ENCODE measurements at places on chromosomes 3 and 15.

- DNase-seq, result no peak
- H3K4me3 ChIP-seq, result no peak overlapping the region
- H3K4me1 ChIP-seq, result peaks cover 24% of the 10 kb centered on the region
- no peaks in the 10 kb centered on the region for H3K36me3 ChIP-seq
- no peak overlapping the region for H3K27ac ChIP-seq
Measured at GRCh38 chr15:49468481-49468839, 45.4 kb downstream of the FGF7 start.

GRCh38 chr3:72724070-72724469 lies 124.2 kb downstream of the SHQ1 start:
- no peak overlapping the region for H3K4me3 ChIP-seq
- peaks cover 14% of the 10 kb centered on the region for H3K4me1 ChIP-seq
- DNase-seq, result no peak
- no peaks in the 10 kb centered on the region for H3K36me3 ChIP-seq
- no peaks in the 10 kb centered on the region for H3K27me3 ChIP-seq

- H3K4me1 ChIP-seq, result peaks cover 13% of the 10 kb centered on the region
- H3K27me3 ChIP-seq, result no peaks in the 10 kb centered on the region
- no peak overlapping the region for H3K4me3 ChIP-seq
- no peak for DNase-seq
- H3K27ac ChIP-seq, result no peak overlapping the region
Measured at GRCh38 chr3:43094851-43095250, 11.0 kb downstream of the POMGNT2 start.

DNA sequence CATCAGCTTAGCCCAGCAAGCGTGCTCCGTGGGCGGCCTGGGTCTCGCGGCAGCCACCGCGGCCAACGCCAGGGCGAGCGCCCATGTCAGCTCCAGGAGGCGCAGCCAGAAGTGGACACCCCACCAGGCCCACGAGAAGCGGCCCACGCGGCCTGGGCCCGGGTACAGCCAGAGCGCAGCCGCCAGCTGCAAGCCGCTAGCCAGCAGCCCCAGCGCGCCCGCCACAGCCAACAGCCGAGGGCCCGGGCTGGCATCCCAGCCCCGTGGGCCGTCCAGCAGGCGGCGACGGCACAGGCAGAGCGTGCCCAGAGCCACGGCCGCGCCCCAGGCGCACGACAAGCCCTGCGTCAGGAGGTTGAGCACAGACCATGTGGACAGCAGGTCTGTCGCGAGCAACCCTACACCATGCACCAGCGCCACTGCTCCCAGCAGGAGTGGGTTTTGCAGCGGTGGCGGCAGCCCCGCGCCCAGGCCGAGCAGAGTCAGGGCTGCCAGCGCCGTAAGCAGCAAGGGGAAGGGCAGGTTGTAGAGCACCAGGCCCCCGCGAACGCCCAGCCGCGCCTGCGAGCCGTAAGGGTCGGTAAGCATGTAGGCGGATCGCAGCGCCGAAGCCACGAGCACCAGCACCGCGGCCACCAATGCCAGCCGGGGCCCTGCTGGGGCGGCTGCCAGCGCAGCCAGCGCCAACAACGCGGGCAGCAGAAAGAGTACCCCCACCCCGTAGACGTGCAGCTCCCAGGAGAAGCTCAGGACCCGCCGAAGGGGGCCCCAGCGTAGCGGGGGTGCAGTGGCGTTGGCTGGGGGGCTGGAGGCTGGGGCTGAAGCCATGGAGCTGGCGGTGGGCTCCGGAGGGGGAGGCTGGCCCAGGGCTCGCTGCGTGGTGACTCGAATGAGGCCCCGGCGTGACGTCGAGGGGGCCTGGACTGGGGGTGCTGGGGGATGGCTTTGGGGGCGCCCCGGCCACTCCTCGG lies 4.9 kb downstream of the PRRT3 start:
- no peaks in the 10 kb centered on the region for H3K27me3 ChIP-seq
- peak; percentile 75 for DNase-seq
- peak overlapping the region; percentile 86 for H3K27ac ChIP-seq

DNA sequence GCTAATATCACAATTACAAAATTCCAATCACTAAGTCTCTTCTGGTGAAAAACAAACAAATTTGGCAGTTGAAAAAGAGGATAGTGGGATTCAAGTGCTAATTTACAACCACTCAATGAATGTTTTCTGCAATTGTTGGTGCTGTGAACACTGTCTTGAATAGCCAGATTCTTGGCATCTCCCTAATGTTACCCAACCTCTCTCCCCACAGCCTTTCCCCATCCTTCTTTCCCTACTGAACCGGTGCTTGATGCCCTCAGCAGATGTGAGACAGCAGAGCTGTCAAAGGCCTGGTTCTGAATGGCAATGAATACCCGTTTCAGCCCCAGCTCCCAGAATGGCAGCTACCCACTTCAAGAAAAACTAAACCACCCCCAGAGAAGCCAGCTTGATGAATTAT lies 22.5 kb upstream of the BHLHE40 start:
- no peak overlapping the region for H3K27ac ChIP-seq
- no peaks in the 10 kb centered on the region for H3K27me3 ChIP-seq
- no peaks in the 10 kb centered on the region for H3K36me3 ChIP-seq
- no peak for DNase-seq
- H3K4me1 ChIP-seq, result no peaks in the 10 kb centered on the region
- no peak overlapping the region for H3K4me3 ChIP-seq

- peaks cover 74% of the 10 kb centered on the region for H3K4me1 ChIP-seq
- H3K27ac ChIP-seq, result peak overlapping the region; percentile 93
- peak; percentile 66 for DNase-seq
- peak overlapping the region; percentile 66 for H3K4me3 ChIP-seq
- H3K27me3 ChIP-seq, result no peaks in the 10 kb centered on the region
Measured at GRCh38 chr3:129605203-129605921, 1.1 kb downstream of the PLXND1 start.

DNA sequence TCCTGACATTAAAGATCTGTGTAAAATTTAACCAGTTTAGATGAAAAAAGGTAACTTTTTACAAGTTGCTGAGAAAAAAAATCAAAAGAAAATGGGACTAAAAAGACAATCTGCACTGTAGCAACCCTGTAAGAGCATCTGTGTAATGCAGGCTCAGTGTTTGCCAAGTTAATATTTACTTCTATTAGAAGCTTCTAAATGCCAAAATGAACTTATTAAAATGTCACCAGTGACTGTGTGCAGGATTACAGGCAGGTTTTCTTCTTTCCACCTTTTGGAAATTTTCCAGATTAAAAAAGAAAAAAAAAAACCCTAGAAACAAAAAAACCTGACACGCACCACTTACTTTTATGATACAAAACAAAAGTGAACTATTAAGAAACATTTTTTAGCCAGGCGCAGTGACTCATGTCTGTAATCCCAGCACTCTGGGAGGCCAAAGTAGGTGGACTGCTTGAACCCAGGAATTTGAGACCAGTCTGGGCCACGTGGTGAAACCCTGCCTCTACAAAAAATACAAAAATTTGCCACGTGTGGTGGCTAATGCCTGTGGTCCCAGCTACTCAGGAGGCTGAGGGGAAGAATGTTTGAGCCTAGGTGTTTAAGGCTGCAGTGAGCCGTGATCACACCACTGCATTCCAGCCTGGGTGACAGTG lies 87.2 kb downstream of the TJP1 start:
- H3K4me1 ChIP-seq, result peaks cover 13% of the 10 kb centered on the region
- no peak overlapping the region for H3K27ac ChIP-seq
- H3K36me3 ChIP-seq, result no peaks in the 10 kb centered on the region

DNA sequence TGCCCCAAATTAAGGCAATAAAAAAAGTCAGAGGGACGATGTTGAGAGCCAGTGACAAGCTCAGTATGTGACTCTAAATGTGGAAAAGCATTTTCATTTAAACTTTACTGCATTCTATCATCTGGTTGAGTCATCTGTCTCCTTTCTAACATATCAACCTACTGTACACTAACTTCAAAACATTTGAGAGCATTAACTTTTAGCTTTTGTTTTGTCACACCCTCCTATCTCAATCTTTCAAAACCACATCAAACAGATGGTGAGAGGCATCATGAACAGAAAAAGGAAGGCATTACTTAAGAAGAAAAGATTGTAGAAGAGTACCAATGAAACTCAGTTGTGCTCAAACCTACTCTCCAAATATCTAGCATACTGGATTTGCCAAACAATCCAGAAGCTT lies 4.8 kb downstream of the LRRC58 start:
- no peak overlapping the region for H3K4me3 ChIP-seq
- H3K27me3 ChIP-seq, result no peaks in the 10 kb centered on the region
- no peak overlapping the region for H3K27ac ChIP-seq

DNA sequence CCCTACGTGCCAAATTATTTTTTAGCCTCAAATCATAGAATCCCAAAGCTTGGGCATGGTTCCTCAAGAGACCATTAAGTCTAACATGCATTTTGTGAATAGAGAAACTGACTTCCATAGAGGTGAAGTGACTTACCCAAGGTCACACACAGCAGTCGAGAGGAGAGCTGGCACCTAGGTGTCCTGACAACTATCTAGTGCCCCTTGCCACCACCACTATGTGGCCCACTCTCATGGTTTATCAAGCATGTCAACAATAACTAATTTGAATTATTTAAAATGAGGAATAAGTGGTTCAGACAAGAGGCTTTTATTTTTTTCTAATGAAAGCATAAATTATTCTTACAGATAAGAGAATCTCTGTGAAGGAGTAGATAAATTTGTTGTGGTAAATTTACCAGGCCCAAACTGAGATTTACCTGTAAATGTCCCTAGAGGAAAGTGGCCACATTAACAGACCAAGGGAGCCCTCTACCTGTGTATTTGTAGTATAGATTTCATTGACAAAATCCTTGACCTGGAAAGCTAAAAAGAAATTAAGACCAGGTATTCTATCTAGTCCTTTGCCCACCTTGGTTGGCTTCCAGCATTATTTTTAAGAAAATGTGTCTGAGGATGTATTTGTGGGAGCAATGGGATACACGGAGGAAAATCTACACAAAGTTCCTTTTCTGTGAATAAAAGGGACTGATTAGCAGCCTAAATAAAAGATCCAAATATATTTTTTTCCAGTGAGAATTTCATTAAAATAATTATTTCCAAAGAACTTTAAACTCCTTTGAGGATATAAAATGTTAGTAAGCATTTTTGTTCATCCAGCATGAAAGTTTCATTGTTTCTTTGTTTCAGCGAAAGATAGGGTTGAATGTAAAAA lies 49.1 kb downstream of the IQCH start:
- H3K27me3 ChIP-seq, result no peaks in the 10 kb centered on the region
- no peak overlapping the region for H3K4me3 ChIP-seq
- H3K27ac ChIP-seq, result no peak overlapping the region
- H3K36me3 ChIP-seq, result no peaks in the 10 kb centered on the region

- no peak for DNase-seq
- no peaks in the 10 kb centered on the region for H3K27me3 ChIP-seq
- no peaks in the 10 kb centered on the region for H3K36me3 ChIP-seq
- H3K4me1 ChIP-seq, result peaks cover 42% of the 10 kb centered on the region
- H3K27ac ChIP-seq, result no peak overlapping the region
- no peak overlapping the region for H3K4me3 ChIP-seq
Measured at GRCh38 chr3:193998628-193999195, 137.2 kb upstream of the HES1 start.

DNA sequence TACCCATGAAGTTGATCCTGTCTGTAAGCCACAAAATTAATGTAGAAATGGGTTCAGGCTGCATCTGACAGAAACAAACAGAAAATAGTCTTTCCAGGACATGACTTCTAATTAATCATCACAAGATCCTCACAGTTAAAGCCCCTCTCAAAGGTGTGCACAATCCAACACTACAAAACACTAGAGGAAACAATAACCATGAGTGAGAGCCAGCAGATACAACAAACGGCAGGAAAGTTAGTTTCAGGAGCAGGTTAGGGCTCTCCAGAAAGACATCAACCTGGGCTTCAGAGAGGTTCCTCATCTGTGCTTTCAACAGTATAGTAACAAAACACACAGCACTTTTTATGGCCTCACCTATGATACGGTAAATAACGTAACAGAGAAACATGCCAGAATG lies 42.8 kb downstream of the DPH3 start:
- no peak for DNase-seq
- no peak overlapping the region for H3K4me3 ChIP-seq
- H3K27me3 ChIP-seq, result no peaks in the 10 kb centered on the region
- H3K4me1 ChIP-seq, result no peaks in the 10 kb centered on the region

- DNase-seq, result peak; percentile 10
- no peak overlapping the region for H3K27ac ChIP-seq
- H3K4me1 ChIP-seq, result peaks cover 21% of the 10 kb centered on the region
- peak overlapping the region; percentile 22 for H3K4me3 ChIP-seq
- peaks cover 33% of the 10 kb centered on the region for H3K27me3 ChIP-seq
Measured at GRCh38 chr3:190323246-190323626, 990 bp upstream of the CLDN1 start.

- no peak overlapping the region for H3K27ac ChIP-seq
- no peaks in the 10 kb centered on the region for H3K36me3 ChIP-seq
- H3K27me3 ChIP-seq, result no peaks in the 10 kb centered on the region
- no peaks in the 10 kb centered on the region for H3K4me1 ChIP-seq
- no peak for DNase-seq
Measured at GRCh38 chr15:47414207-47414606, 303.1 kb upstream of the SEMA6D start.

DNA sequence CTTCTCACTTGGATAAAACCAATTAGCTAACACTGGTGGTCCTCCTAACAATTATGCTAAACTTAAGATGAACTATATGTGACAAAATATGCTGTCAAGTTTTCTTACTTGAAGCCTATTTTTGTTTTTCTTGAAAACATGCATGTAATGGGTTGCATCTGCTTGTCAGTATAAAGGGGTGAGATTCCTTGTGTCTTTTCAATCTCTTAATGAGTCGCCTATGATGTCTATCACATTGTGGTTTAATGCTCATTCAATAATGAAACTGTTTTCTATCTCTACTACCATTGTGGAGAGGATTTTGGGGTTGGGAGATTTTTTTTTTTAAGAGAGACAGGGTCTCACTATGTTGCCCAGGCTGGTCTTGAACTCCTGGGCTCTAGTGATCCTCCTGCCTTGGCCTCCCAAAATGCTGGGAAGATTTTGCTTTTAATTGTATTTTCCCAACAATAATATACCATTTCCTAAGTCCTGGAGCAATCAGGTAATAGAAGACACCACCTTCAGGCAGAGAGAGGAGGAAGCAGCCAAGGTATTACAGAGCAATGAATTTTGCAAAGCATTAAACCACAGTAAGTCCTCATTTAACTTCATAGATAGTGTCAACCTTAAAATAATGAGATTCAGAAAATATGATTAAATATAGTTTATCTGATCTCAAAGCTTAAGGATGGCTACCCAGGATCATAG lies 17.4 kb upstream of the TRMT10C start:
- no peaks in the 10 kb centered on the region for H3K36me3 ChIP-seq
- H3K4me1 ChIP-seq, result no peaks in the 10 kb centered on the region
- no peak overlapping the region for H3K27ac ChIP-seq
- no peaks in the 10 kb centered on the region for H3K27me3 ChIP-seq
- no peak overlapping the region for H3K4me3 ChIP-seq

- H3K4me3 ChIP-seq, result no peak overlapping the region
- H3K27ac ChIP-seq, result no peak overlapping the region
- DNase-seq, result peak; percentile 24
Measured at GRCh38 chr15:56869573-56869972, 48.9 kb upstream of the TCF12 start.

GRCh38 chr3:5466717-5467116 lies 279.2 kb downstream of the EDEM1 start:
- no peaks in the 10 kb centered on the region for H3K27me3 ChIP-seq
- no peaks in the 10 kb centered on the region for H3K4me1 ChIP-seq
- H3K36me3 ChIP-seq, result no peaks in the 10 kb centered on the region
- no peak overlapping the region for H3K27ac ChIP-seq
- no peak overlapping the region for H3K4me3 ChIP-seq

Measured in heart right ventricle (tissue), 16 donors.